Liver (tissue), 10 donors: ENCODE measurements at places on chromosomes 5 and 9. TPM values are rescaled to one million over a fixed set of nuclear protein-coding genes. Genes with fewer than 3 reads are reported as not detected.

SPATA6L gene
- 6.2 TPM for total RNA-seq

PCDHA2 gene
- not detected for total RNA-seq

CXCL14 gene
- total RNA-seq, result 6.1 TPM

DNA sequence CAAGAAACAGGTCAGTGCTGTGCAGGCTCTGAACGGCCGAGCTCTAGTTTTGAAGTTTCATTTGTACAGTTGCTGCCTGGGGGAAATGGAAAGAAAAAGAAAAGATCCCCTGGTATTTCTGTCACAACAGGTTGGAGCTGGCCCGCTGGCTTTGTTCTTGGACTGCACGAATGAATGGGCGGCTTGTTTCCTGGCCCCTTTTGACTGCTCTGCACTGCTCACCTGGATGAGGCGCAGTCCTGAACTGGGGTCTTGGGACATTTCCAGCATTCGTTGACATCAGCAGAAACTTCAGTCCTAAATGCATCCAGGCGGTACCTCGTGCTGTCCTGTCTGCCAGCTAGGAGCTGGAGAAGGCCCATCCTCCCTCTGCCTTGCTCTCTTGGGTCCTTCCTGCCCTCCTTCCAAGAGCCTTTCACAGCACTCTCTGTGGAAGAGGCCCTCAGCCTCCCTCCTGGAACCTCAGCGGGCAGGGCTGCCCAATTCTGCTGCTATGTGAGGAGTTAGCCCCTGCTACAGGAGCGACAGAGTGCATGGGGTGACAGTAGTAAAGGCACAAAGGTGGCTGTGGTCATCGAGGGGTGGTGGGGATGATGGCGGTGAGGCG is 189.2 kb downstream of the FSTL4 start:
- H3K27ac ChIP-seq, result no peak overlapping the region
- no peak overlapping the region for H3K4me3 ChIP-seq
- H3K4me1 ChIP-seq, result no peaks in the 10 kb centered on the region
